Stimulated activated CD4-positive, alpha-beta T cell treated with anti-CD3 and anti-CD28 coated beads, Interleukin-2, amount 100 ng/mL, for 4 hours (primary cell): ENCODE measurements at places on chromosomes 5 and 9.

DNA sequence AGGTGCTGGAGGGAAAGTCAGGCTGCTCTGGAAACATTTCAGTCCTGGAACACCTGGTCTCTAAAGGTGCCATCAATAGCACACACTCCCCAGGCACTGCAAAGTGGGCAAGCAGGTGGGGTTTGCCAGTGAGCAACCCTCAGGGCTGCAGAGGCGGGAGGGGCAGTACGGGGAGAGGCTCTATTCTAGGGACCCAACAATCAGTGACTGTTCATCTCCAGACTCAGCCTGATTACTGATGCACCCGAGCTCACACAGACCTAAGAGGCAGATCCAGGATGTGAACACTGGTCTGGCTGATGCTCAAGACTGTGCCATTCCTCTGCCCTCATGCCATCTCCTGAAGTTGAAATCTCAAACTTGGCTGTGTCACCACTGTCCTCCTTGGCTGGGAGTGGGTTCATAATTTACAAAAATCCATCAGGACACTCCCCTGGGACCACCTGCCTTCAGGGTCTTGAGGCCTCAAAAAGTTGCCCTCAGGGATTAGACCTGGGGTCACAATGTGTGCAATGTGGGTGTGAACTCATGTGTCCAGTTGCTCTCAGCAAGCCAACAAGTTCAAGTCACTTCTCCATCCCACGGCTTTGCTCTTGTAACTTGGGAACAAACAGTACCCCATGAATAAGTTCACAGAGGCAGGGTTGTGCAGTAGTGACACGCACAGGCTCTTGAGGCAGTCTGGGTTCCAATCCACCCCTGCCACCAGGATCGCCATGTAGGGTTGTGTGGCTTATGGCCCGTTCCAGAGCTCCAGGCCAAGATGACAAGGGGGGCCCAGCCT lies 19.9 kb upstream of the KCNMB1 start:
- no peak for DNase-seq

DNA sequence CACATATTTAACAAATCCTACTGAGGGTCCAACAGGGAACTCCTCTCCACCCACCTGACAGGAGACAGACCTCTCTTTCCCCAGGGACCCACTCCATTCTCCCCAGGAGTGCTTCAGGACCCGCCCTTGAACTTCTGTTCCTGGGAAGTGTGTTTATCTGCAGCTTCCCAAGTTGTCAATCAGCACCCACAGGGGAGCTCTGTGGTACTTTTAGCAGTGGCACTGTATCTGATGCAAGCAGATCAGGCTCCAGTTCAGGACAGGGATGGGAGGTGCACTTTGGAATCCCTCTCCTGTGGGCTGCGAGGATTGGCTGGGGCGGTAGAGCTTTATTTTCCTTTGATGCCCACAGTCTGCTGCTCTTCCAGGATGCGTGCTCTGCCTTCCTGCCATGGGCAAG lies 8.7 kb downstream of the GALNT10 start:
- no peak for DNase-seq

DNA sequence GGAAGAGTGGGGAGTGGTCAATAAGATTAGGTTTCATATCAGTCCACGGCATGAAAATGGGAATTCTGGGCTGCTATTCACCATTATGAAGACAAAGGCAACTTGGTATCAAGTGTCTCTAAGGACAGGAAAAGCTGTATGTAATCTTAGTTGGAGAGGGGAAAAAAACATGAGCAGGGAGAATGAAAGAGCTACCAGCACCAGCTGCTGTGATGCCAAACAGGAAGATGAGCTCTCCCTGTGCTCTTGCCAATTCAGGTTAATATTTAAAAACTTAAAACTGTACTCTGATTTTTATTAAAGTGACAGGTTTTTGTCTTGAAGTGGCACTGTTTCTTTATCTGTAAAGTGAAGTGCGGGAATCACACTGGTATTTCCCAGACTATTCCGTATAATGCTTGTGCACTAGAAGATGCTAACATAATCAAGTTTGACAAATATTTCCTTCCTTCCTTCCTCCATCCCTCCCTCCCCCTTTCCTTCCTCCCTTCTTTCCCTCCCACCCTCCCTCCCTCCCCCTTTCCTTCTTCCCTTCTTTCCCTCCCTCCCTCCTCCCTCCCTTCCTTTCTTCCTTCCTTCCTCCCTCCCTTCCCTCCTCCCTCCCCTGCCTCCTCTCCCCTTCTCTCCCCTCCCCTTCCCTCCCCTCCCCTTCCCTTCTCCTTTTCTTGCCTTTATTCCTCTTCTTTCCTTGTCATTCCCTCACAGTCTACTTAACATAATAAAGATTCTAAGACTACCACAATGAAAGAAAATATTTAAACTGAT lies 1383.0 kb upstream of the C9orf72 start:
- DNase-seq = no peak

DNA sequence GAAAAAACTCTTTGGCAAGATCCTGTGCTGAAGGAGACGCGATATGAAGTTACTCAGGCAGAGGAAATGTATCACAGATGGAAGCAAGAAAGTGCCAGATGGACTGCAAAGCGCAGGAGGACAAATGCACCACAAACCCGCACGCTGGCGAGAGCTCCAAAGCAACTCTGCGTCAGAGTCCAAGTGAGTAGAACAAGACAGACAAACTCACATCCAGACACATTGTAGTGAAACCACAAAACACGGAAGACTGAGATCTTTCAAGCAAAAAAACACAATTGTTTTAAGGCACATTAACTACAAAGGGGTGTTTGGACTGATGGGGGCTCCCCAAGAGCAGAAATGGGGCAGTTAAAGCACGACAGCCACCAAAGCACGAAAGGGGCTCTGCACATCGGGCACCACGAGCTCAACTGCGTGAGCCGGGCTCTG lies 39.2 kb upstream of the NKD2 start:
- DNase-seq = no peak

DNA sequence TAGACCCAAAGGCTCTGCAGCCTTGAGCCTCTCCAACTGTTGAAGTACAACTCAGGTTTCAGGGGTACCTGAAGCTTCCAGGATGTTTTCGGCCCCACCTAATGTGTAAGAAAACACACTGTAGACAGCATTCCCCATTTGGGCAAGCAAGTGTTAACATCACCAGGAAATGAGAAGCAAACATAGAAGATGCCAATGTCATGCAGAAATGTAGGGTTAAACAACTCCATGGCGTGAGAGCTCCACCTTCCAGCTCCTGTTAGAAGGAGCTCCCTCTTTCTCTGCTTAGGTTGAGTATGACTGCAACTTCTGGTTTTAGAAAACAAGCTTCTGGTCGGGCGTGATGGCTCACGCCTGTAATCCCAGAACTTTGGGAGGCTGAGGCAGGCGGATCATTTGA lies 31.0 kb upstream of the DENND1A start:
- no peak for DNase-seq

GRCh38 chr5:15326932-15327331 lies 173.0 kb upstream of the FBXL7 start:
- no peak for DNase-seq

- DNase-seq = no peak
Observed at GRCh38 chr5:78756858-78757257, 108.3 kb upstream of the LHFPL2 start.

- DNase-seq = no peak
Observed at GRCh38 chr5:153835891-153836515, 202.7 kb downstream of the FAM114A2 start.

DNA sequence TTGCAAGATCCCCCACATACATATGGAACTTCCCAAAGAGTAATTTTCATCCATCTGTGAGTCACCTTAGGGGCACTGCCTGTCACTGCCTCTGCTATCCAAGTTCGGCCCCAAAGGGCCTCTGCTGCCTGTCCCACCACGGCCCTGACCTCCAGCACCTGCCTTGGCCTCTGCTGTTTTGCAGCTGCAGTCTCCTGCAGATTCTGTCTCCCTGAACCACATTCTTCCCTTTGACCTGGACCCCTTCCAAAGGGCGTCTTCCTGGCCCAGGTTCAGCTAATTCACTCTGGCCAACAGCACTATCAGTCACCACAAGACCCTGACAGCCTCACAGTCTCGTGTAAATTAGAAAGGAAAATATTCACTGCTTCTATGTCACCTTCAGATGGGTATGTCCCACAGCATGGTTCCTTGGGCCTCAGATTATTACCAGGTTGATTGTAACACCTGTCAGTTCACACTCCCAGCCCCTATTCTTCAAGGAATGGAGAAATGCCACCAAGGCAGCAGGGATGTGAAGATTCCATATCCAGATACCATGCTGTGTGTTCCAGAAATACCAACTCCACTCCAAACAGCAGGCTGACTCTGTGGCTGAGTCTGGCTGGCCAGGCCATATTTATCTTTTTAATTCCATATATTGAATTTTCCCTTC lies 479.3 kb downstream of the ARHGEF28 start:
- no peak for DNase-seq

- no peak for DNase-seq
Observed at GRCh38 chr5:52838326-52839015, 50.8 kb downstream of the ITGA1 start.

DNA sequence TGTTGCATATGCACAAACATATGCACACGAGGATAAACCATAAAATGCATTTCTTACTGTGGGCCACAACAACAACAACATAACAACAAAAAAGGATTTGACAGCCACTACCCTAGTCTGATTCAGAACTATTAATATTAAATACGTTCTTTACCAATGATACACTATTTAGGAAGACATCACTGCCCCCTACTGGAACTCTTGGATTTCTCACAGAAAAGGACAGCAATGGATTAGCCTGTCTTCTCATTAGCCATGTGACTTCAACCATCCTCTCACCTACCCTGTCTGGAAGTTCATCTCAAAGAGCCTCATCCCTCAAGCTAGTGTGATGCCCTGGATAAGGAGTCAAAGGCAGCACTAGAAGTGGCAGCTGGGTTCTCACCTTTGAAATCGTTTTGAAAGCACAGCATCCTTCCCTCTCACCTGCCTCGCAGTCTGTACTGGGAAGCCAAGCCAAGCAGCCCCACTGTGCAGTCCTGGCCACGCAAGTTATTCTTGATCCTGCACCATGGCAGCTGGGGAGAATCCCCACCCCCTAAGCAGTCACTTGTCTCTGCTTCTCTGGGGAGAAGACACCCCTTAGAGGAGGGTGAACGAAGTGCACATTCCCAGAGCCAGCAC lies 64.6 kb downstream of the SH3TC2 start:
- no peak for DNase-seq

DNA sequence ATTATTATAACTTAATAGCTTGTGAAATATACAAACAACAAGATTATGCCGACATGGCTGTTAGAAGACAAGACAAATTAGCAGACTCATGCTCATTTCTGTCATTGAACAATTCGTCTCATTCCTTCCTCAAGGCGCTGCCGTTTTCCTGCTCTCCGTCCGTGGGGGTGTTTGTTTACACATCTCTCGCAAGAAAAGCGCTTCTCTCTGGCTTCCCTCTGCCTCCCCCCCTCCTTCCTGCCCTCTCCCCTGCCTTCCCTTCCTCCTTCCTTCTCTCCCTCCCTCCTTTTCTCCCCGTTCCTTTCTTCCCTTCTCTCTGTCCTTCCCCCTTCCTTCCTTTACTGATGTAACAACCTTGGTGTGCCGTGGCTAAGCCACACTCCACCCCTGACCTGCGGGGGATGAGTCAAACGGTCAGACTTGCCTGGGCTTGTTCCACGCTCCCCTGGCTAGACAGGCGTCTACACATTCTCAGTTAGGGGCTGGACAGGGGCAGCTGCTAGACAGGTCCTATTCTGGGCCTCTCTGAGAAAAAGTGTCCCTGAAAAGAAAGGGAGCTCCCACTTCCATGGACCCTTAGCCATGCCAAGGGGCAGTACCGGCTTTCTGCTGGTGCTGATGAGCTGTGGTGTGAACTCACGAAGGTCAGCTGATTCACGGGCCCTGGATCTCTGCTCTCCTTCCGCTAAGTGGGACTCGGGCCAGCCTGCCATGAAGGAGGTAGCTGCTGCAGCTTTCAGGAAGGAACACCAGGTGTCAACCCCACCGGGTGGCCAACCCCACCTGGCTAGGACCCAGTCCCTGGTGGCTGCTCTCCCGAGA lies 32.0 kb upstream of the SPTLC1 start:
- DNase-seq = no peak

GRCh38 chr5:174971210-174971609 lies 246.8 kb downstream of the MSX2 start:
- DNase-seq = no peak

DNA sequence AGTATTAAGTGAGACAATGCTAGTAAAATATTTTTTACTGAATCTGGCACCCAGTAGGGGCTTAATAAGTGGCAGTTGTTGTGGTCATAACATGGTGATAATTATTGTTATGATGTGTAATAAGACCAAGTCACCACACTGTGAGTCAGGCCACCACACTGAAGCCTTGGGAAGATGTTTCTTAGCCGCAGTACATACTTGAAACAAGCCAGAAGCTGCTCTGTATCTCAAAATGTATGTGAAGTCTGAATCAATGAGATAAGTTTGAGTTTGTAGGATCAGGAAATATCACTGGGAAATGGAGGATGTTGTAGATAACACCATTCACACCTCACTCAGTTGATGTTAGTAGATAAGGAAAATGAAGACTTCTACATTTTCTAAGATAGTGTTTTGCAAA lies 51.3 kb upstream of the PTPN3 start:
- DNase-seq = no peak

DNA sequence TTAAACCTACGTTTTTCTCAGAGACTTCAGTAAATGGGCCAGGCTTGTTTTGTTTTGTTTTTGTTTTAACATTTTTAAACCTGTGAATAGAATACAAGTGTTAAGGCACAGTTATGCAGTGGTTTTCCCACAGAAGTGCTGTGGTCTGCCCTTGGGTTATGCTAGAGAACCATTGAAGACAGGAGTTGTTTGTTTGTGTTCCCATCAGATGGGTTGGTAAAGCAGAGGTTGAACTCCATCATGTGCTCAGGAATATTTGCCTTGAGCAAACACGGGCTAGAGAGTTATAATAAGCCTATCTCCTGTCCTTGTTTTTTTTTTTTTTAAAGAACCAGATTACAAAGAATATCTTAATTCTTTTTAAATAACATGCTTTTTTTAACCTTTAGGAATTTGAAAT lies 28.5 kb downstream of the RHOBTB3 start:
- DNase-seq = no peak

DNA sequence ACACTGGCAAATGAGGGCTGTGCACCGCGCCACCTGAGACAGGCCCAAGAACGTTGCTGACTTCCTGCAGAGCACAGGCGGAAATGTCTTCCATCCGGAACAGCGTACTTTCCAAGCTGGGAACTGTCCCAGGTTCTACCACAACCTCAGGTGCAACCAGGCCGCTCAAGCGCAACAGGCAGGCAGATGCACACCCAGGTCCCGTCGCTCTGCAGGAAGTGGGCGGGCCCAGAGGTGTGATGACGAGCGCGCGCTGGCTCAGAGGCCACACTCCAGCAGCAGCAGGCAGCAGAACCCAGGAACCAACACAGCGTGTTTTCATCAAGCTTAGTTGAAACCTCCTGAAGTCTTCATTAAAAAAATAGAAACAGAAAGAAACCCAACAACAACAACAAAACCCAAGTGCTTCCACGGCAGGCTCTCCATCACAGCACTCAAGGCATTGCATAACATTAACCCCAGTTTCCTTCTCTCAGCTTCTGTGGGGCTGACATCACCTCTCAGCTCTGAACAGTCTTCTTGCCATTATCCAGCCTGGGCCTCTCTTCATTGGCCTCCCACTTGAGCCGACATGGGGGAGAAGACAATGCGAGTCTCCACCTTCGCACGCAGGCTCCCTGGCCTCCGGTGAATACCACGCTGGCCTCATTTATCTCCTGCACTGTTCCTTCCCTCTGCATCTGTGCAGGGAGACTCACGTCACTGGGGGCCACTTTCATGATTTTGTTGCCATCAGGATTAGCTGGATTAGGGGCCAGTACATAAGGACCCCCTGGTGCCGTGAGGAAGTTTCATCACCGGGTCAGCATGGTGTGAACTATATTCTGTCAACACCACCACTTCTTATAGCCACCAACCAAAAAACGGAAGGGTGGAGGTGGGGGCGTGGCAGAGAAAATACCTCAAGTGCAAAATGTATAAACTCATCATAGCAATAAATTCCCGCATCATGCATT lies 22.1 kb downstream of the PTCH1 start:
- DNase-seq = peak; percentile 78

- DNase-seq = no peak
Observed at GRCh38 chr9:115200711-115201505, 83.0 kb upstream of the TNC start.
